ENCODE measurements at places on chromosomes 12 and 14.

- no peak for DNase-seq
Measured at GRCh38 chr12:106248846-106249371, 1.1 kb upstream of the CKAP4 start.

DNA sequence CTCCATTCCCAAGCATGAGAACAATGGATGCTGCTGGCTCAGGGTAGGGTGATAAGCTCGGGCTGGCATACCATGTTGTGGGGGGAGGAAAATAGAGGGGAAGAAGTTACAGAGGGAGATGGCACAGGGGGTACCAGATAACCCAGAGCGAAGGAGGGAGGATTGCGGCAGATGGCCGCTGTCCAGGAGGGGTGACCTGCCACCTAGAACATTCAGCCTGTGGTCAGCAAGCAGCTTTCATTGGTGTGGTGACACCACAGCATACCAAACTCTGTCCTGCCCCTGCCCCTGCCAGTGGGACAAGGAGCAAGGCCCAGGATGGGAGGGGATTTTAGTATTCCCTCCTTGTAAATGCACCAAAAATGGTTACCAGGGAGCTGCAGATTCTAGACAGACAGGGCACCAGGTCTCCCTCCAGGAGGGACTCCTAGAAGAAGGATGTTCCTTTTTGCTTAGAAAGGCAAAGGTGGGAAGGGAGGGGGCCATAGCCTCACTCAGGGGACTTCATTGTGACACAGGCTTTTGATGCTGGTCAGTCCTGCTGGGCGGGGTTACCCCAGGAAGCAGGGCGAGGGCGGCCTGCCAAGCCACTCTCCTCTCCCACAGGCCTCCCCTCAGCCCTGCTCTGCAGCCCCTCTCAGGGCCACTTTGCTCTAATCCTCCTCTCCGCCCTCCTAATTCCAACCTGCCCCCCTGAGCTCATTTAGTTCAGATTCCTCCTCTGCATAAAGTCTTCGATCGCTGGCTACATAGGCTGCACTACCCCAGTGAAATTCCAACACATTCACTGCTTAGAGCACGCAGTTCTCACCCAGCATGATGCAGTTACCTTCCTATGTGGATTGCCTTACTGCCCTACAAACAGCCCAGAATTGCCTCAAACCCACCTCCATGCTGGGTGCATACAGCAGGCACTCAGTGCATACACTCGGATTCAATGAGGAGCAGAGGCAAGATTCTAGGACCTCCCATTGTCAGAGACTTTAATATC, 36.0 kb upstream of the PLEKHG6 start:
- DNase-seq = no peak

DNA sequence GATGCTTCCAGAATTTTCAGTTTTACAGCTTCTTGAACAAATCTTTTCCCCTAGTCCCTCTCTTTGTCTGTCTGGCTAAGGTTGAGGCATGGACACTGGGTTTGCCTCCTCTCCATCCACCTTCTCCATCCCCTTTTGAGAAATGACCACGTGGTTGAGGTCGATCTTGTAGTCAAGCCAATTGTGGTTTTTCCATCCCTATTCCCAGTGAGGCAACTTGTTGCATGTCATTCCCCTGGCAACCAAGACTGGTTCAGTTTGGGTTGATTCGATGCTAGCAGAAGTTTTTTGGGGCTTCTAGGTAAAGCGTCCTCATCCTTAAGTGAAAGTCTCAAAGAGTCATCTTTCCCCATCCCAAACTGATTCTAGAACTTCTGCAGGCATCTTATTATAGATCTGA, 300.8 kb downstream of the APAF1 start:
- no peak for DNase-seq

GRCh38 chr12:65792724-65793123, 31.6 kb upstream of the HMGA2 start:
- DNase-seq = no peak

GRCh38 chr12:51868821-51869495, 18.9 kb upstream of the ANKRD33 start:
- no peak for DNase-seq

DNA sequence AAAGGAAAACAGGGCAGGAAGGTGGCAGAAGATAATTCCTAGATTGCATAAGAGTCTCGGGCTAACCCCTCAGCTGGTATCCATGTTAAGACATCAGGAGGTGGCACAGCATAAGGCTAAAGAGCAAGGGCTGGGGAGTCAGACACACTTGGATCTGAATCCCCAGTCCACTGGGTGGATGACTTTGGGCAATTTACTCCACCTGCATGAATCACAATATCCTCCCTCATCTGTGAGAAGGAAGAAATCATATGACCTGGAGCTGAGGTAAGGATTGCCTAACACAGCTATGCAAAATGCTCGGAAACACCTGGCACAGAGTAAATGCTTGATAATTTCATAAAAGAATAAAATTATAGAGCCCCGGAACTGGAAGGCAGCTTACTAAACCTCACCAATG, 217.9 kb downstream of the PIK3C2G start:
- DNase-seq = no peak

- no peak for DNase-seq
Measured at GRCh38 chr14:39218171-39218769, 15.4 kb upstream of the MIA2 start.

DNA sequence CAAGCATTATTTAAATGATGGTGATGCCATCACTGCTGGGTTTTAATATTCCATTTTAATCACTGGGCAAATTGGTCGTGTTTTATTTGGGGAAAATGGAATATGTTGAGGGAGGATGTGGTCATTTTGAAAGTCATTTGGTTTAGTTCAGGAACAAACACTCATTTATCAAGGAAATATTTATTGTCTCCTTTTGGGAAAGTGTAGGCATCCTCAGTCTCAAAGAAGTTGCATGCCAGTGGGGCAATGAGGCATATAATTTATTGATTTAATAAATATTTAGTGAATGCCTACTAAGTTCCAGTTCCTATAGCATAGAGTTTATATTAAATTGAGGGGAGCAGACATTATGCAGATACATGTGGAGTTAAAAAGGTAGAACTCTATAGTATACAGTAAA, 134.3 kb downstream of the NPAS3 start:
- DNase-seq = no peak

- no peak for DNase-seq
Measured at GRCh38 chr12:114799574-114800487, 115.9 kb upstream of the TBX3 start.

GRCh38 chr12:132638541-132639408, 20.2 kb downstream of the P2RX2 start:
- DNase-seq = peak; percentile 74

DNA sequence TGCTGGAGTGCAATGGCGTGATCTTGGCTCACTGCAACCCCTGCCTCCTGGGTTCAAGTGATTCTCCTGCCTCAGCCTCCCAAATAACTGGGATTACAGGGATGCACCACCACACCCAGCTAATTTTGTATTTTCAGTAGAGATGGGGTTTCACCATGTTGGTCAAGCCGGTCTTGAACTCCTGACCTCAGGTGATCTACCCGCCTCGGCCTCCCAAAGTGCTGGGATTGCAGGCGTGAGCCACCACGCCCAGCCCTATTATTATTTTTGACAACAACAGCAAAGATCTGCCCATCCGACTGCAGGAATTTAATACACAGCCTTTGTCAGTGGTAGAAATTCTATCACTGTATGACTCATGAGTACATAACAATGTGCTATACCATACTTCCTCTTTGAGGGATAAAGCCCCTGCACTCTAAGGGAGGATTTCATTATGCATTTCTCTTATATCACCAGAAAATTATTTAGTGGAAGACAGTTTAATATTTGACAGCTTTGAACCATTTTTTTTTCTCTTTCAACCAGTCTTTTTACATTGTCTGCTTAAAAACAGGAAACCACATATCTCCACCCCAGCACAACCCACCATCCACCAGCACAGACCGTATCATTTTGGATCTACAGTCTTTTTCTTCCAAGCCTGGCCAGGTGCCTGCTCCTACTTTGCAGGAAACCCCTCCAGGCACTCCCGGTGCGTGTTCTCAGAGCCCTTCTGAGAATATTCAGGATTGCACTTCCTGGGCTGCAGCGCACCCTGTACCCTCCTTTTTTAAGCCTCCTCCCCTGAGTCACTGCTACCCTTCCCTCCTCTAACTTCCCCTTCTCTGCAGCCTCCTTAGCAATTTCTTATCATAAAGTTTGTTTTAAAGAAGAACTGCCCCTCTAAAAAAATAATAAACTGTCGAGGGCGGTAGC, 594 bp downstream of the ARHGDIB start:
- no peak for DNase-seq

DNA sequence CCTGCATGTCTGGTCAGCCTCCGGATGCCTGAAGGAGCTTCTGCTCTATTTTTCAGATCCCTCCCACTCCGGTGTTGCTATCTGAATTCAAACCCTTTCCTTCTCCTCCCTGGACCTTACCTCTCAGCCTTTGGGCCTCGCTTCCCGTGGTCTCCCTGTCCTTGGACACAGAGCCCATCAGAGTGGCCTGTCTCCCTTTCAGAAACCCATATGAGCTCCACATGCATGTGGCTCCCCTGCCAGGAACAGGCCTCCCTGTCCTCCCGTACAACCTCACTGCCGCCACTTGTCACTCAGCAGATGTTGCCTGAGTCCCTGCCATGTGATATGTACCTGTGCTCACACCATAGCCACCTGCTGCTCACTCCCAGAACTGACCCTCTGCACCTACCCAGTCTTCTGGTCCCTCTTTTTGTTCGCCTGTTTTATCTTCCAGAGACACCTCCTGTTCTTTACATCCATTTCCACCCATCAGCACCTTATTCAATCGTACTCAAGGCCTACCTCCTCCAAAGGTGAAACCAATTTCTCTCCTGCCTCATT, 182.5 kb downstream of the ZFP36L1 start:
- DNase-seq = no peak

GRCh38 chr14:98270201-98270600, 1001.8 kb downstream of the BCL11B start:
- DNase-seq = no peak

DNA sequence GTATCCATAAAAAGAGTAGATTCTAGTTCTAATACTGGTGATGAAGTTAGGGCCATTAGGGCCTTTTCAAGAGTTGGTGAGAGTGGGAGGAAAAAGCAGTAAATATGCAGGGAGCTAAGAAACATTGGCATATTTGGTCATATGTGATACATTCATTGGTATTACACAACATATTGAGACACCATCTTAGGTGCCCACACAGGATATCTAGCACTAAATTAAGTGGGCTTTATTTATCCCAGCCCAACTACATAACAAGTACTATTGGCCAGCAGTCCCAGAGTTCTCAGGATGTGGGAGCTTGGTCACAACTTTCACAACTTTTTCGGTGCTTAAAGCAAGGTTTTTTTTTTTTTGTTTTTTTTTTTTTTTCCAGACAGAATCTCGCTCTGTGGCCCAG, 2.0 kb upstream of the ING4 start:
- no peak for DNase-seq

- DNase-seq = no peak
Measured at GRCh38 chr14:101120641-101121507, 217.4 kb upstream of the RTL1 start.

DNA sequence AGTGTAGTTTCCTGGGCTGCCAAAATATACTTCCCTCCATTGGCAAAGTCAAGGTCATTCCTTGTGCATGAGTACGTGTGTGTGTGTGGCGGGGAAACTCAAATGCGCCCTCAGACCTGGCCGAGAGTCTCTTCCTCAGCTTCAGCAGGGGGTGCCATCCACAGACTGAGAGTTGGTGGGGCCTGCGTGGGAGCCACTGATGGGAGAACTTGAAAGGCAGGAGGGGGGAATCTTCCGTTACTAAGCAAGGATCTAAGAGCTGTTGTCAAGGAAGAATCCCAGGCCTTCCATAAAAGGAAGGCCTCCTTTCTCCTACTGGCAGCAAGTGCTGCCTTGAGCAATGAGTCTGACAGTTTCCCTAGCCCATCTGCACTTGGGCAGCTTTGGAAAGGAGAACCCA, 274.9 kb downstream of the EMP1 start:
- DNase-seq = no peak

DNA sequence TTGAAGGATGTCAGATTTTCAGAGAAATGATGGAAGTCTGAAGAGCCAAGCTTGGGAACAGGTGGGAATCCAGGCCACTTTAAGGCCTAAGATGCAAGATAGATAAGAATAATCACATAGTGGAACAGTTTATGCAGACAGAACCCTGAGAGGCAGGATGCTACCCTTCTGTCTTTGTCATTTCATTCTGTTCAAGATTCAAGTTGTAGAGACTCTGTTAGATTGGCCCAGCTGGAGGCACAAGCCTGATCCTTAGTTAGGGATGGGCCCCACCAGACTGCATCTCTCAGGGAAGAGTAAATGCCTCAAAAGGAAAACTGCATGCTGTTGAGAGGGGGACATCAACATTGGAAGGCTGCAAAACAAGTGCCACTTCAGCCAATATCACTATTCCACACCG, 287.0 kb downstream of the PCNX1 start:
- DNase-seq = no peak

DNA sequence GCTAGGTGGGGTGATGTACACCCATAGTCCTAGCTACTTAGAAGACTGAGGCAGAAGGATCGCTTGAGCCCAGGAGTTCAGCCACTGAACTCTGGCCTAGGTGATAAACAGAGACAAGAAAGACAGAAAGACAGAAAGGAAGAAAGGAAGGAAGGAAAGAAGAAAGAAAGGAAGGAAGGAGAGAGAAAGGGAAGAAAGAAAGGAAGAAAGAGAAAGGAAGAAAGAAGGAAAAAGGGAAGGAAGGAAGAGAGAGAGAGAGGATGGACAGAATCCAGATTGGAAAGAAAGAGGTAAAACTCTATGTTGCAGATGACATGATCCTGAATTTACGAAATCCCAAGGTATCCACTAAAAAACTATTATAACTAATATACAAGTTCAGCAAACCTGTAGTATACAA, 8.2 kb downstream of the INTS13 start:
- DNase-seq = no peak

DNA sequence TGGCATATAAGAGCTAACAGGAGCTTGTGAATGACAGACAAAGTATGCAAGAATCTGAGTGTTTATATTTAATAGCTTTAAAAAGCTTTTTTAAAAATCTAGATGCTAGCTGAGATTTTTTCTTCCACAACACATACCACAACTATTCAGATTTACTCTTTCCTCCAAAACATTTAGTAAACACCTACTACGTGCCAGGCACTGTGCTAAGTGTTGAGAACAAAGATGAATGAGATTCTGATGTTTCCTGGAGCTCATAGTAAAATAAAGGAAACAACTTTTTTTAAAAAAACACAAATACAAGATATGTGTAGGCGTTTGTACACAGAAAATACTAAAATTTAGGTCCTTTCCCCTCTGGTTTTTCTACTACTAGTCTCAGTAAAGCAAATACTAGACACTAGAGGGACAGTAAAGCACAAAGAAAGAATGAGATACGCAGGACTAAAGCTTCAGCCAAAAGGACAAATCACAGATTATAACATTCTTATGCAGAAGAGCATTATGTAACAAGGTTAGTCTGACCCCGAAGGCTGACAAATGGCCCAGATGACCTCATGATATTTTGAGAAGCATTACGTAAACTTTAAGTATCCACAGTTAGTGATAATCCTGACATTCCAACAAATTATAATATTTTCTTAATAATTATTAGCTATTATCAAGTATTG, 78.6 kb upstream of the PAWR start:
- no peak for DNase-seq

GRCh38 chr12:65074932-65075331, 46.2 kb downstream of the WIF1 start:
- DNase-seq = no peak
